ENCODE measurements at places on chromosomes 1 and 21. TPM values are rescaled to one million over a fixed set of nuclear protein-coding genes. Genes with fewer than 3 reads are reported as not detected.

The YIPF1 gene
- 34.9 TPM for total RNA-seq

The ZNF648 gene
- not detected for total RNA-seq

The PWP2 gene
- total RNA-seq = 16.7 TPM

The CNKSR1 gene
- not detected for total RNA-seq

The MAP3K7CL gene
- 7.8 TPM for total RNA-seq

The FAM167B gene
- 0.35 TPM for total RNA-seq

The FCAMR gene
- total RNA-seq = not detected

The CATSPERE gene
- not detected for total RNA-seq

The FMN2 gene
- 5.2 TPM for total RNA-seq

The SPATA17 gene
- 0.18 TPM for total RNA-seq

The BARHL2 gene
- not detected for total RNA-seq

The MAEL gene
- total RNA-seq = not detected

The KRTAP24-1 gene
- total RNA-seq = not detected

The OR2M4 gene
- not detected for total RNA-seq

The CLDN17 gene
- total RNA-seq = not detected

The C1orf115 gene
- total RNA-seq = 1.1 TPM

The OR2T29 gene
- not detected for total RNA-seq

The PDPN gene
- 2.5 TPM for total RNA-seq

The CRB1 gene
- not detected for total RNA-seq

The SPATA45 gene
- total RNA-seq = not detected

The LRRC71 gene
- not detected for total RNA-seq

The ADORA1 gene
- total RNA-seq = not detected

The OR6K3 gene
- not detected for total RNA-seq

The TRAF3IP3 gene
- not detected for total RNA-seq

The JAM2 gene
- total RNA-seq = not detected

The GIPC2 gene
- 1.4 TPM for total RNA-seq

The TRIM17 gene
- 0.53 TPM for total RNA-seq

The EXO1 gene
- 5.7 TPM for total RNA-seq

The AMY2A gene
- not detected for total RNA-seq

The TSHB gene
- total RNA-seq = not detected

The CRP gene
- not detected for total RNA-seq

The IFI44 gene
- total RNA-seq = 1.6 TPM

The S100A7A gene
- not detected for total RNA-seq

The SLC35F3 gene
- total RNA-seq = 0.71 TPM

The TNNT2 gene
- total RNA-seq = not detected

The HEYL gene
- total RNA-seq = not detected

The CDC20 gene
- total RNA-seq = 157 TPM

The RNPC3 gene
- 5.5 TPM for total RNA-seq

The LDLRAD1 gene
- total RNA-seq = not detected

The NTRK1 gene
- not detected for total RNA-seq

The NEXN gene
- 2.9 TPM for total RNA-seq

The CLCA4 gene
- not detected for total RNA-seq

The RBP7 gene
- not detected for total RNA-seq

The ZNF669 gene
- 7.1 TPM for total RNA-seq

The TBX15 gene
- total RNA-seq = not detected

The CORT gene
- not detected for total RNA-seq

The LORICRIN gene
- total RNA-seq = not detected

The SLC9A1 gene
- total RNA-seq = 11.5 TPM

The NHLH1 gene
- not detected for total RNA-seq

The PLA2G2A gene
- not detected for total RNA-seq

The GBP1 gene
- 31.4 TPM for total RNA-seq

The CFAP141 gene
- total RNA-seq = not detected

The C1QA gene
- not detected for total RNA-seq

The CRYBG2 gene
- total RNA-seq = not detected

The OR2T34 gene
- not detected for total RNA-seq

The SELL gene
- not detected for total RNA-seq

The TMEM240 gene
- total RNA-seq = 20.5 TPM

The EDN2 gene
- total RNA-seq = not detected

The SH2D2A gene
- 0.86 TPM for total RNA-seq

Measured in myometrial cell (primary cell).